ENCODE measurements at places on chromosomes 7 and 10.

- no peak for DNase-seq
These were observed at the start of gene TTYH3 for GRCh38 chr7:2631946-2632732. Gene TTYH3, plus strand, starts transcription at chr7:2631986. Its CDS starts 170 bp downstream, at chr7:2632156.

- no peak for DNase-seq
These were observed 53.9 kb downstream of the MYL10 start for GRCh38 chr7:101575168-101575567.

GRCh38 chr7:105141068-105141467 lies 127.1 kb downstream of the KMT2E start:
- no peak for DNase-seq

DNA sequence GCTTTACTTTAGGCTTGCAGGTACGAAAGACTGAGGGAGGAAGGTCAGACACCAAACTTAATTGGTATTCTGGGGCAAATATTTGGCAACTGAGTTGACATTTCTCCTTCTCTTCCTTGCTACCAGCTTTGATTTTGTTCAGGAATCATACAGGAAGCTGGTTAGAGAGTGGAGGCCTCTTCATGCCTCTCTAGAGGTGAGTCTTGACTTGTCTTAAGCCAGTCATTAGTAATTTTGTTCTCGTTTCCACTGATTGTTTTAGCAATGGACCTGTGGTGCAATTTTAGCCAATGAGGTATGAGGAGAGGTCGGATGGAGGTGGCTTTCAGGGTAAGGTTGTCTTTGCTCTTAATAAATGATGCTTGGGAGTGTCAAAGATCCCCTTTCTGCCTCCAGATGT lies 2.4 kb upstream of the RP9 start:
- no peak for DNase-seq

DNA sequence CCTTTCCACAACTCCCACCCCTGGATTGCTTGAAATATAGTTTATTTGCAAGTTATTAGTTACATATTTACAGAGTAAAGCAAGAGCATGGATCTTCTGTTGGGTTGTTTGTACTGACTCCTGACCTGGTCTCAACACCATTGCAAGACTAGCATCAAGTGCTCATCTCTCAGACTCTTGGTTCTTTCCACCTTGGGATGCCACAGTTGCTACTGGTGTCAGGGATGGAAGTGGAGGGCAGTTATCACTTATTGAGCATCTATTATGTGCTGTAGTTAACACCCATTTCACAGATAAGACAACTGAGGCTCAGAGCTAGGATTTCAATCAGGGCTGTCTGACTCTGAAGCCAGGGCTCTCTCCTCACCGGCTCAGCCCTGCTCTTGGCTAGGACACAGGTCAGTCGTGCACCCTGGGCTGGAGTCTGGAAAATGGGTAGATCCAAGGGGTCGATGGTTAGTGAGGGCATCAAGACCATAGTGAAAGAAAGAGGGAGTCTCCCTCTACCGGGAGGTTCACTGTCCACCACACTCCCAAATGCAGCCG lies 614 bp upstream of the ADAMTS14 start:
- DNase-seq: no peak

- no peak for DNase-seq
These were observed 74.1 kb downstream of the RALA start for GRCh38 chr7:39697483-39697882.

DNA sequence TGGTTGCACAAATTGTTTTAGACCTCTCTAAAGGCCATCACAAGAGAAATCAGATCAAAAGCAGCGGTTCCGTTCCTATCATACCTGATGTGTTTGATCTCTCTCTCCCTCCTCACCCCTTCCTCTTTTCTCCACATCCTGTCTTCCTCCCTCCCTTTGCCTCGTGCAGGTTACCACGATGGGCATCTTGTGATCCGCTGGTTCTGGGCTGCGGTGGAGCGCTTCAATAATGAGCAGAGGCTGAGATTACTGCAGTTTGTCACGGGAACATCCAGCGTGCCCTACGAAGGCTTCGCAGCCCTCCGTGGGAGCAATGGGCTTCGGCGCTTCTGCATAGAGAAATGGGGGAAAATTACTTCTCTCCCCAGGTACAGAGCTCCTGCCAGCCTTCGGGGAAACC lies 28.5 kb upstream of the STK17A start:
- DNase-seq: no peak

- DNase-seq: no peak
These were observed 56.7 kb downstream of the DLG5 start for GRCh38 chr10:77869626-77870420.

DNA sequence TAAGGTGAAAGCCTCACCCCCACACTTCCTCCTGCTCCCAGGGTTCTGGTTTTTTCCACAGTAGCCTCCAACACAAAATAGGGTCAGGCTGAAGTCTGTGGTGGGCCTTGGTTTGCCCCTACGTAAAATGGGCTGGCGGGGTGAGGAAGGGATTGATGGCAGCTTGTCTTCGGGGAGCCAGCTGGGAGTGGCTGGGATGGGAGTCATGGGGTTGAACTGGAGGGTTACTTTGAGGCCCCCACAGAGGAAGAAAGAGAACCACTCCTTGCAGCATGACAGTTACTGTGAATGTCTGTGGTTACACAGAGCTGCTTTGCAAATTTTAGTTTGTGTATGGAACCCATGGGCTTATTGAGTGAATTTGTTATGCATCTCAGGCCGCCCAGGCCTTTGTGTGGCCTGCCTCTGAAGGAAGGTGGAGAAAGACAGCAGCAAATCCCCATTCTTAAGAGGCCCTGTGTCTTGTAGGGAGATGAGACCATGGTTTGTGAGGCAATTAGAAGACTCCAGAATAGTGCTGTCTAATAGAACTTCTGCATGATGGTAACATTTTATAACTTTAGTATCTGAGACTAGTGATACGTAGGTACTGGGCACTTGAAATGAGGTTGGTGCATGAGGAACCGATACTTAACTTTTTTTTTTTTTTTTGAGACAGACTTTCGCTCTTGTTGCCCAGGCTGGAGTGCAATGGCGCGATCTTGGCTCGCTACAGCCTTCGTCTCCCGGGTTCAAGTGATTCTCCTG lies 8.1 kb downstream of the TRIM8 start:
- DNase-seq: no peak

GRCh38 chr10:124281666-124282065 lies 137.1 kb downstream of the OAT start:
- DNase-seq: no peak

GRCh38 chr7:23072048-23072447 lies 33.5 kb upstream of the KLHL7 start:
- no peak for DNase-seq

DNA sequence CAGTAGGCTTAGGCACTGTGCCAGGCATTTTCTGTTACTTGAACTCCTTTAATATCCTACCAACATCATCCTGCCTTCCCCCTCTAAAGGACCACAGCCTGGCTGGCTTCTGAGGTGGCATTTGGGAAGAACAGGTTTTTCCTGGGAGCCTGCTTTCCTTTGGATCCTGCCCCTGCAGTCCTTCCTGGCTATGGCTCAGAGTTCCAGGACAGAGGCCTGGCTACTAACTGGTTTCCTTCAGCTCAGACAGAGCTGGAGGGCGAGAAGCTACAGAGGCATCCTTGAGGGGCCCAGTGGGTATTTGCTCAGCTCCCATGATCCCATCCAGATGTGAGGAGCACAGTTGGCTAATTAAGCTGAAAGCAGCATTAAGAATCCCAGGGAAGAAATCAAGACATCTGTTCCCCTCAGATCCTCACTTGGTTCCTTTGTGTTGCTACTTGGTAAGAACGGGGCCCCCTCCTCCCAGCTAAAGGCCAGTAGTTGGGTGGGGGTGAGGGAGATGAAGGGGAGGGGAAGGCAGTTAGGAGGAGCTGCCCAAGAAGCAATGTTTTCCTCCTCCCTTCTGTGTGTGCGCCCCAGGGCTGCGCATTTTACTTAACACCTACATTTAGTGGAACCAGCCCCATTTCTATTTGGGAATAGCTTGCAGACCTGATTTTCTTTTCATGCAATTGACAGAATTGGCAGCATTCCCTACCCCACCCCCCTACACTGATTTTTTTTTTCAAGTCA lies 142.6 kb upstream of the SORCS3 start:
- DNase-seq: no peak

DNA sequence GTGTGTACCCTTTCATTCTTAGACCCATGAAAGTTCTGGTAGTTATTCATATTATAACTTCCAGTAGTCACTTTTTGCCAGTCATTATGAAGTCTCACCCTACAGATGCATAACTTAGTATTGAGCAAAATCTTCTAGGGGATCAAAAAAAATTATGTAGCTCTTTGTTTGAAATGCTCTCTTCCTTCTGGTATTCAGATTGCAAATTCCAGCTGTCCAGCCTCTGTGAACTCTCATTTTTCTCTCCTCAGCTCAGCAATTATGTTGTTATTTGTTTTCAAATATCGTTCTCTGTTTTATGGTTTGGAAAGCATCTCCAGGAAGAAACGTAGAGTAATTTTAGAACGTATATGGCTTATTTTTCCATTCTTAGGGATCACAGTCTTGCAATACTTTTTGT lies 442.5 kb downstream of the SEMA3D start:
- DNase-seq: no peak
